ENCODE measurements at places on chromosomes 1 and 21. TPM values are rescaled to one million over a fixed set of nuclear protein-coding genes. Genes with fewer than 3 reads are reported as not detected.

HSPG2 gene
- total RNA-seq = 316 TPM

RPTN gene
- total RNA-seq = not detected

GRCh38 chr21:38794978-38795377 is 10.8 kb upstream of the ETS2 start:
- no peak for ATAC-seq

GRCh38 chr1:184858288-184858687 is 103.6 kb upstream of the EDEM3 start:
- no peak for ATAC-seq

- ATAC-seq = no peak
Measured at GRCh38 chr1:156864796-156865195, 4.1 kb downstream of the NTRK1 start.

KCNE2 gene
- total RNA-seq = not detected
